ENCODE measurements at places on chromosomes 6 and 20.

DNA sequence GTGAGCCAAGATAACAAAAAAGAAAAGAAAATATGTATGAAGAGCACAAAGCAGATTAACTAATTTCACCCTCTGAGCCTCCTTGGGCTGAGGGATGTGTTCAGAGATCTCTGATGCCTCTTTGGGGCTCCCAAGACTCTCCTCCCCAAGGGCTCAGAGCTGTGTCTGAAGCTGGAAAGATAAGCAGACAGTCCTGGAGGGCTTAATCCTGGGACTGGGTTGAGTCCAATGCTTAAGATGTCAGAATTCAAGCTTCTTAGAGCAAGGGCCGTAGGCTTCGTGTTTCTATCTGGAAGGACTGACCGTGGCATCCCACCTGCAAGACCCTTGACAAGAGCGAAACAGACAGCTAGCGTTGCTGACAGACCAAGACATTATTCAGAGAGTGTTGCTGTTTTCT lies 229.0 kb downstream of the ZMYND8 start:
- DNase-seq, result no peak

DNA sequence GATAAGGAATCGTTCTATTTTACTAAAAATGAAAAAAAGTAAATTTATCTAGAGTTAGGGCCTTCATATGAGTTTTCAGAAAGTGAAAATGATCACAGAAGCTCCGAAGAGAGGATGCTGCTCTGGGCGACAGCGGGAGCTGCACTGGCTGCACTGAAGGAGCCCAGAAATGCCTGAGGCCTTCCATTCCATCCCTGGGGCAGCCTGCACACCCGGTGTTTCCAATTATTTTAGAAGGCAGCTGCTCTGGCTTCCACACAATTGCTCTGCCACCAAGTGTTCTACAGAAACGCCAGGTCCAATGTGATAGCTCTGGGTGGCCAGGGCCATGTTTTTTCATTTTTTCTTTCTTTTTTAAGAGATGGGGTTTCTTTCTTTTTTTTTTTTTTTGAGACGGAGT lies 3.6 kb downstream of the DTNBP1 start:
- no peak for DNase-seq

GRCh38 chr6:15194453-15194852 lies 51.4 kb upstream of the JARID2 start:
- DNase-seq, result no peak

- no peak for DNase-seq
Measured at GRCh38 chr6:148457137-148457842, 114.7 kb downstream of the SASH1 start.

- no peak for DNase-seq
Measured at GRCh38 chr6:128821116-128821515, 61.8 kb upstream of the LAMA2 start.

DNA sequence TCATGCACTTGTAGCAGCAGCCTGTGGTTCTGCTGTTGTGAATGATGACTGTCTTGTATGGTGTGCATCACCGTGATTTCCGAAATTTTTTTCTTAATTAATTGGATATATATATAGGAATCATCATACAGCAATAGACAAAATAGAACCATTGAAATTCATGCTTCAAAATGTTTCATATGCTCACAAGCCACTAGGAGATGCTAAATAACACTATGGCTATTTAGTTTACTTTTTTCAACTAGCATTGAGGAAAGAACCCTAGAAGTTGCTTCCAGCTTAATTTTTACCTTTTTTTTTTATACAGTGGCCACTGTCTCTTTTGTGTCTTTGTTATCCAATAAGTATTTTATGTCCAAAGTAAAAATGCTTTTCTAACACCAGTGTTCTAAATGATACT lies 485.4 kb downstream of the CDKAL1 start:
- no peak for DNase-seq

GRCh38 chr6:21053612-21054011 lies 519.4 kb downstream of the CDKAL1 start:
- DNase-seq, result no peak

- DNase-seq, result no peak
Measured at GRCh38 chr6:57182017-57182432, 9.9 kb downstream of the BAG2 start.

DNA sequence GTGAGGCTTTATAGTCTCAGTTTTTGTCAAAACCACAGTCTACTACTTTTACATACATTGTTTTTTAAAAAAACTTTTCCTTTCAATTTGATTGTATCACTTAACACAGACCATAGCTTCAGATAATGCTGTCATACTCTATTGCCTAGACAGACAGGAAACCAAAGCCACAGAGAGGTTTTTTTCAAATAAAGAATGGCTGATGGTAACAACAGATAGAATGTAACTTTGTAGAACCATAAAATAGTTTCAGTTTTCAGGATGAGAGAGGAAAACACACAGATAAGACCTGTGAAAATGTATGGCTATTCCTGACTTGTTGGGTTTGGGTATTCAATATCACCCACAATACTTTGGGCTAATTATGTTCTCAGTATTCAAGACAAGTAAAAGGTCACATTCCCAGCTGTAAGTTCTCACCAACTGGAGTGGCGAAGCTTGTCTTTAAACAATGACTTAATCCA lies 94.0 kb downstream of the ADGRG6 start:
- DNase-seq, result no peak

- no peak for DNase-seq
Measured at GRCh38 chr20:37235065-37235464, 26.5 kb downstream of the GHRH start.

GRCh38 chr20:31569163-31570020 lies 35.7 kb upstream of the ID1 start:
- DNase-seq, result peak; percentile 43

DNA sequence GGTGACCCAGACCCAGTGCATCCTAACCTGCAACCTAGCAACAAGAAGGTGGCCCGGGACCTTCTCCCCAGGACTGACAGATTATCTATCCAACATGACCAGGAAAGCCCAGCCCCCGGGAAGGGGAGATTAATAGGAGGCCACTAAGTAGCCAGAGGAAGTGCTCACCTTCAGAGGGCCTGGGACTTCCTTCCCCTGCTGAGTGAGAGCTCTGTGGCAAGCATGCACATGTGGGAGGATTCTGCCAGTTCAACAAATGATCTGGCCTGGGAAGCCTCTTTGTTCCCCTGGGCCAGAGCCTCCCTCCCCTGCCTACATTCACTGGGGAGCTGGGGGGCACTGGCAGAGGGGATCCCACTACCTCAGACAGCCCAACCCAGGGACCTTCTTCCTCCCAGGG lies 39.6 kb downstream of the SHLD1 start:
- no peak for DNase-seq

GRCh38 chr6:79246891-79247290 lies 12.4 kb upstream of the HMGN3 start:
- DNase-seq, result no peak

- no peak for DNase-seq
Measured at GRCh38 chr6:52786249-52786956, 17.2 kb downstream of the GSTA1 start.

DNA sequence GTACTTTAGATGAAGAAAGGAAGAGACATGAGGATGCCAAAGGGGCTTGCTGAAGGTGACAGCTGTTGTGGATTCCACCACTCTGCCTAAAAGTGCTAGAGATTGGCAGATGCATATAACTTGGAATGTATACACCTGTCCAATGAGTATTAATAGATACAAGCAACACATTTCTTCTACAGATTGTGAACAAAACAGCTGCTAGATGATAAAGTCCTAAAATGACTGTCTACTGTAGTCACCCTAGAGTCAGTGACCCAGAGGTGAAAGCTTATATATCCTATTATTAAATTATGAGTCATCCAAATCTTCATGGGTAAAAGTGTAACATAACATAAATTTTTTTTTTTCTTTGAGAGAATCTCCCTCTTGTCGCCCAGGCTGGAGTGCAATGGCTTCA lies 5.2 kb downstream of the RNF217 start:
- no peak for DNase-seq

- DNase-seq, result no peak
Measured at GRCh38 chr6:25137916-25138232, 141.3 kb upstream of the CARMIL1 start.

- no peak for DNase-seq
Measured at GRCh38 chr6:93735099-93735498, 315.7 kb upstream of the EPHA7 start.

GRCh38 chr6:169326067-169326799 lies 72.6 kb upstream of the THBS2 start:
- no peak for DNase-seq

GRCh38 chr20:32709632-32710121 lies 33.6 kb downstream of the COMMD7 start:
- DNase-seq, result no peak

DNA sequence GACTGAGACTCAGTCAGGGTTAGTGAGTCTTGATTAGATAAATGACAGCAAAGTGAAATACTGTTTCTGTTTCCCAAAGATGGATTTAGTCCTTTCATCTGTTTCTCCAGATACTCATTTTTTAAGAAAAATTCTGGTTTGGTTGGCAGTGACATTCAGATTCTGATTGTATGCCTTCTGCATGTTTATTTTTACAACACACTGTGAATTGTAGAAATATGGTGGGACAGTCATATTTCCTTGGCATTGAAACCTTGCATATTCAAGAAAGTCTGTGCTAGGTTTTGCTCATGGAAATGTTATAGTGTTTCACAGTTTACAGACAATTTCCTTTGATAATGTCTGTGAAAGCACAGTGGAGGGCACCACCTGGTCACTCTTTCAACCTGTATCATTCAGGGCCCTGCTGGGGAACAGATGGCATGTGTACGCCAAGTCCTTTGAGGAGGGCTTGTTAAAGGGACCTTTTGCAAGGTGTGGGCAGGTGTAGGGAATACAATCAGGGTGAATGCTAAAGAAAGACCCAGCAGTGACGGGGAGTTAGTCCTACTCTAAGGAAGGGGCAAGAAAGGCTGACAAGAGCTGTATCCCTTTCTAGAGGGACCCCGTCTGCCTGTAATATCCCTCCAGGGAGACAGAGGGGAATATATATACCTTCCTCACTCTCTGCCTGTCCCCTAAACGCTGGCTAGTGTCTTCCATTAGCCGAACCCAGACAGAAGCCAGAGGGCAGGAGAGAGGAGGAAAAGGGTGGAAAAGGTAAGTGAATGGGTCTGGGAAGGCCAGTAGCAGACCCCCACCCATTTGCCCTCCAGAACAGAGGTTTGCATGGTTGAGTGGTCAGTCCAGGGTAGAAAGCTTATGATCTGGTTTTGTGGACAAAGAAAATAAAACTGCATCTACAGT lies 10.2 kb downstream of the PLCB4 start:
- peak; percentile 19 for DNase-seq

- DNase-seq, result peak; percentile 3
Measured at GRCh38 chr20:57594092-57594951, 25.9 kb downstream of the ZBP1 start.

DNA sequence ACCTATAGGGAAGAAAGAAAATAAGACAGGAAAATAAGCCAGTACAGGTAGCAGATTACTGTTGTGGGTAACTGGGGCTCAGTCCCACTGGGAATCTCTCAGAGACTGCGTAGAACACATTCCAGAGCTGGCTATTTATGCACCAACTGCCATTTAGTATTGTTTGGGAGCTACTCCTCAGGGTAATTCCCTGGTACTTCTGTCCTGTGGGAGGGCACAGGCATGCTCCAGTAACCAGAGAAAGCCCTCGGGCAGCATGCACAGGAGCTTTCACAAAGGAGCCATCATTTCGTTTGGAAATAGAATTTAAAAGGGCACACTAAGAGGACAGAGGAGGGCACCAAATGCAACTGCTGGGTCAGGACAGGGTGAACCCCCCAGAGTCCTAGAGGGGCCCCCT lies 148.0 kb upstream of the LRFN2 start:
- no peak for DNase-seq

GRCh38 chr6:119966484-119966883 lies 616.9 kb upstream of the MAN1A1 start:
- DNase-seq, result no peak

- no peak for DNase-seq
Measured at GRCh38 chr6:155090166-155090565, 95.1 kb downstream of the TIAM2 start.

DNA sequence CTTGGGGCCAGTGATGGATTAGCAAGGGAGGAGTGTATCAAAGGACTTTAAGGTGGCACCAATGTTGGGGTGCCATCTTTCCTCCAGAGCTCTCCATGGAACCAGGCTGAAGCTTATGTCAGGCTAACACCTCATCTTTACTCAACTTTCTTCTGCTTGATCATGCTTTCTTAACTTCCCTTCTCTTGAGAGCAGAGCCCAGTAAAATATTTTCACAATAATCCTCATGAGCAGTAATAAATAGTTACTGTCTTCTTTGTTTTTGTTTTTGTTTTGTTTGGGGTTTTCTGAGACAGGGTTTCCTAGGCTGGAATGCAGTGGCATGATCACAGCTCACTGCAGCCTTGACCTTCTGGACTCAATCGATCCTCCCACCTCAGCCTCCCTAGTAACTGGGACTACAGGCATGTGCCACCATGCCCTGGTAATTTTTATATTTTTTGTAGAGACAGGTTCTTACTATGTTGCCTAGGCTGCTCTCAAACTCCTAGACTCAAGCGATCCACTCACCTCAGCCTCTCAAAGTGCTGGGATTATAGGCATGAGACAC lies 127.9 kb upstream of the TOP1 start:
- no peak for DNase-seq

- DNase-seq, result peak; percentile 44
Measured at GRCh38 chr6:127516662-127517273, 2.4 kb downstream of the MTCL3 start.

GRCh38 chr6:134930463-134930862 lies 19.4 kb downstream of the ALDH8A1 start:
- no peak for DNase-seq

DNA sequence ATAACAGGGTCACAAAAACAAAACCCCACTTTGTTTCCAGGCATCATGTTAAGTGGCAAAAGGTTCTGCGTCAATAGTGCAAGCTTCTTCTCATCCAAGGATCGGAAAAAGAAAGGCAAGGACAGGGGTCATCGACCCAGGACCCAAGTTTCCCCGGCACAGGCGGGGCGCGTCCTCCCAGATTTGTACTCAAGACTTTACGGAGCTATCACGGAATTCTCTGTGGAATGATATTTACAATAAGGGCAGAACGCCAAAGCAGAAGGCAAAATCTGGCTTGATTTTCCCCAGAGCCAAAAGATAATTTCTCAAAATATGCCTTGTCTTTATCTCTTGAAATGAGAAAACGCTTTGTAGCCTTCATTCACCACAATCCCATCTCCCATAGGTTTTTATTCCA lies 25.5 kb downstream of the PDE10A start:
- DNase-seq, result no peak

GRCh38 chr6:14360565-14360964 lies 243.0 kb downstream of the CD83 start:
- no peak for DNase-seq

Measured in COR-L47 (cell line).